ENCODE measurements at places on chromosomes 7 and 10. TPM values are rescaled to one million over a fixed set of nuclear protein-coding genes. Genes with fewer than 3 reads are reported as not detected.

DNA sequence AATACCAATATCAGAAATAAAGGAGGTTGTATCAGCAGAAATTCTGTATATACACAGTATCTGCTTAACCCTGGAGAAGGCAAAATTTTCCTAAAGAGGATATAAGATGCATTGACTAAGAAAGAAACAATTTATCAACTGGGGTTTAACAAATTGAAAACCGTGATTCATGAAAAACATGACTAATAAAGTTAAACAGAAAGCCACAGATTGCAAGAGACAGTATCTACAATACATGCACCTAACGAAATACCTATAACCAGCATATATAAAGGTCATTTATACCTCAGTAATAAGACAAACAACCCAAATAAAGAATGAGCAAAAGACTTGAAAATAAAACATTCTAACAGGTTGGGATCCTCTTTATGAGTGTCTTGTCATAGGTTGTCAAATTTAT lies 101.8 kb downstream of the IQUB start:
- DNase-seq: no peak

DNA sequence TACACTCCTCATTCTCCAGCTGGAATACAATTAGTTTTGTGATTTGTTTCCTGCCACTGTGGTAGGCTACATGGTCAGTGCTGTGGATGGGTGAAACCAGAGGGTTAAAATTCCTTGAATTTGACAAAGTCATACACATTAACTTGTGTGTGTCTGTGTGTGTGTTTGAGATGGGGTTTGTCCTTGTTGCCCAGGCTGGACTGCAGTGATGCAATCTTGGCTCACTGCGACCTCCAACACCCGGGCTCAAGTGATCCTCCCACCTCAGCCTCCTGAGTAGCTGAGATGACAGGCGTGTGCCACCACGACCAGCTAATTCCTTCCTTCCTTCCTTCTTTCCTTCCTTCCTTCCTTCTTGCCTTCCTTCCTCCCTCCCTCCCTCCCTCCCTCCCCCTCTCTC lies 24.8 kb upstream of the GIMAP8 start:
- DNase-seq: no peak

GRCh38 chr7:132475669-132476116 lies 100.6 kb downstream of the PLXNA4 start:
- DNase-seq: no peak

DNA sequence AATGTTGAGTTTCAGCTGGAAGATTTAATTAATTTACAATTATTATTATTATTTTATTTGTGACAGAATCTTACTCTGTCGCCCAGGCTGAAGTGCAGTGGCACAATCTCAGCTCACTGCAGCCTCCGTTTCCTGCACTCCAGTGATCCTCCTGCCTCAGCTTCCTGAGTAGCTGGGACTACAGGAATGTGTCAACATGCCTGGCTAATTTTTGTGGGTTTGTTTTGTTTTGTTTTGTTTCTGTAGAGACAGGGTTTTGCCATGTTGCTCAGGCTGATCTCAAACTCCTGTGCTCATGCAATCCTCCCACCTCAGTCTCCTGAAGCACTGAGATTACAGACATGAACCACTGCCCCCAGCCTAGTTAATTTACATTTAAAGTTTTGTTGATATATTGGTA lies 93.8 kb upstream of the MEOX2 start:
- DNase-seq: no peak

GRCh38 chr7:34163956-34164355 lies 258.6 kb downstream of the BMPER start:
- DNase-seq: no peak

- DNase-seq: no peak
Measured at GRCh38 chr10:104548090-104548489, 93.0 kb upstream of the SORCS3 start.

GRCh38 chr7:50591480-50592438 lies 26.6 kb upstream of the DDC start:
- no peak for DNase-seq

- no peak for DNase-seq
Measured at GRCh38 chr10:119483001-119483400, 59.5 kb downstream of the RGS10 start.

The TMEM176A gene
- 2.0 TPM for total RNA-seq

The HMX2 gene
- total RNA-seq: not detected
